ENCODE measurements at places on chromosomes 13 and 19. TPM values are rescaled to one million over a fixed set of nuclear protein-coding genes. Genes with fewer than 3 reads are reported as not detected.

DNA sequence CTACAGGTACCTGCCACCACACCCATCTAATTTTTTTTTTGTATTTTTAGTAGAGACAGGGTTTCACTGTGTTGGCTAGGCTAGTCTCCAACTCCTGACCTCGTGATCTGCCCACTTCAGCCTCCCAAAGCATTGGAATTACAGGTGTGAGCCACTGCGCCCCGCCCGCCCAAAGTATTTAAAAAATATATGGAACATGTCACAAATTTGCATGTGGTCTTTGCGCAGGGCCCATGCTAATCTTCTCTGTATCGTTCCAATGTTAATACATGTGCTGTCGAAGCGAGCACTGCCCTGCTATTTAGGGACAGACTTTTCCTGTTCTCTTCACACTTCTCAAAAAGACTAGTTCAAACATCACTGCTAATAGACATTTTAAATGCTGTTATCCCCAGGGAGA, 1.2 kb upstream of the TSKS start:
- DNase-seq: no peak

DNA sequence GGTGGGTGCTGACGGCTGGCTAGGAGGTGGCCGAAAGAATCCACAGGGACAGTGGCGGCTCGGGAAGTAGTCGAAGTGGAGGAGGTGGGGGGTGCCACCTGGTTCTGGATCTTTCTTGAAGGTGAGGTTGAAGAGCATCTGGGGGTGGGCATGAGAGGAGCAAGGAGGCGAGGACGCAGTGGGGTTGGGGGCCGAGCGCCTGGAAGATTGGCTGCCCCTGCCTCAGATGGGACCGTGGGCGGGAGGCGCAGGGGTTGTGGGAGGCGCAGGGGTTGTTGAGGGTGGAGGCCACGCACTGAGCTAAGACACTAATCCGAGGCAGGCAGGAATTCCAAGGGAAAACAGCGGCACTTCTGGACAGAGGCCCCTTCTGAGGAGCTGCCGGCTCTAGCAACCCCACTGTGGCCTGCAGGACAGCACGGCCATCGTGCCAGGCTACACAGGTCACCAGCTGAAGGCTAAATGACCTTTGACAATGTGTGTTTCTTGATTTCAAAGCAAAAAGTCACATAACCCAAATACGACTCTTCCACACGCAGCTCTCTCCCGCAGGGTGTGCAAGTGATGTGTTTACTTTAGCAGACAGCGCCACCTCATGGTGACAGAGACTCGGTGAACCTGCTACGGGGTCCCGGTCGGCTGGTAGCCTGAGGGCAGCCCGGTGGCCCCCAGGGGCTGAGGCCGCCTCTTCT, 44.1 kb upstream of the RANBP3 start:
- peak; percentile 80 for DNase-seq

DNA sequence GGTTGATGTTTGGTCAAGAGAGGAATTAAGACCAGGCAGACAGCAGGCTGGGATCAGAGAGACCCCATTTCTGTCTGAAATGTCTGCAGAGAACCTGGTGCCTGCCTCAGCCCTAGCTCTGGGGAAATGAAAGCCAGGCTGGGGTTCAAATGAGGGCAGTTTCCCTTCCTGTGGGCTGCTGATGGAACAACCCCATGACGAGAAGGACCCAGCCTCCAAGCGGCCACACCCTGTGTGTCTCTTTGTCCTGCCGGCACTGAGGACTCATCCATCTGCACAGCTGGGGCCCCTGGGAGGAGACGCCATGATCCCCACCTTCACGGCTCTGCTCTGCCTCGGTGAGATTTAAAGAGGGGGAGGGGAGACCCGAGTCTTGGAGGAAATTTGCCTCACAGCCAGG, at the start of gene LILRB4:
Gene LILRB4 (plus strand): TSS at position 256 of the 400 bp plus-strand sequence. CDS start 49 bp downstream, at position 305.
- DNase-seq: peak; percentile 59

DNA sequence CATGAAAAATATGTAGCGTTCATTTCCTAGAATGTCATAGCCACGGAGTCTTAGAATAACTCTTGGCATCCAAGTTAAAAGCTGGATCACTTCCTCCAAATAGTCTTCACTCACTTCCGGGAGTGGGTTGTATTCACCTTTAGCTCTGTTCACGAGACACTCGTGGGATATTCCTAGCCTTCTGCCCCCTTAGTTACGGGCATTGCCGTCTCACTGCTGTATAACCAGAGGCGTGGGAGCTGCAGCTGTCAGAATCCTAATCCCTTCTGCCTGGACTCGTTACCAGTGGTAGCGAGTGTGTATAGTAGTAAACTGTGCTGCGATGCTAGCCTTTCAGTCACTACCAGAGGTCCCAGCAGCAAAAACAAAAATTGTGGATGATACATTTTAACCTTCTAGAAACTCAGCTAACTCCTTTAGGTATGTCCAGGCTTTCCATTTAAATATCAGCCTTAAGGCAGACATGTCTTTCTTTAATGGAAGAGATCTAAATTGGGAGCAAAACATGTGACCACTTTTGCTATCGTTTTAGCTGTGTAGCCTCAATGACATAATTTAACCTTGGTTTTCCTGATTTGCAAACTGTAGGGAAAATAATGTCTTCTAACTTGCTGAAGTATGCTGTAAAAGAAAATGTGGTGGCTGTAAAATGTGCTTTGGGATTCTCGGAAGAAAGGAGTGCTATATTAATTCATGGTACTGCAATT, 34.1 kb downstream of the ERCC5 start:
- DNase-seq: no peak

- no peak for DNase-seq
Measured at GRCh38 chr19:48810151-48810550, 678 bp downstream of the BCAT2 start.

DNA sequence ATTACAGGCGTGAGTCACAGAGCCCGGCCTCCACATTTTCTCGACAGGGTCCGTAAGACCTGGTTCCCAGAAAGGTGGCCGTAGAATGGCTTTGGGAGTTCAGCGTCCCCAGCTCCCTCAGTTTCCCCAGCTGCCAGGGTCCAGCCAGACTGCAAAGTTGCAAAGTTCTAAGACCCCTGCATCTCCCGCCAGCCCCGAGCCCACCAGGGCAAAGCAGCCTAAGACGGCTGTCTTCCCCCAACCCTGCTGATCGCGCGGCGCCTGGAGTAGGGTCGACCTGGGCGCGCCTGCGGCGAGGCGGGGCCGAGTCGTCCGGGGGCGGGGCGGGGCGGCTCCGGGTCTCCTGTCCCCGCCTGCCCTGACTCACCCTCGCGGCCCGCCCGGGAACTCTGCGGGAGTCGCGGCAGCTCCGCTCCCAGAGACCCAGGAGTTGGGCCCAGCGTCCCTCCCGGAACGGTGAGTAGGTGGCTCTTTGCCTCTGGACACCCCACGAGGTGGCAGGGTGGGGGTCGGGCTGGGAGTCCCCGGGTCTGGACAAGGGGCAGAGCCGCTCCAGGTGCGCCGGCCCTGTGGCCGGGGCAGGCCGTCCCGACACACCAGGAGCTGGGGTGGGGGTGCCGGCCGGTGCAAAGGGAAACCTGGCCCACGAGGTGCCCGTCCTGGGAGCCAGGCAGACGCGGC, at the start of gene LRRC8E:
Gene LRRC8E (plus strand): TSS at position 366 of the 681 bp plus-strand sequence. CDS start 7,094 bp downstream, outside the sequence.
- peak; percentile 56 for DNase-seq

DNA sequence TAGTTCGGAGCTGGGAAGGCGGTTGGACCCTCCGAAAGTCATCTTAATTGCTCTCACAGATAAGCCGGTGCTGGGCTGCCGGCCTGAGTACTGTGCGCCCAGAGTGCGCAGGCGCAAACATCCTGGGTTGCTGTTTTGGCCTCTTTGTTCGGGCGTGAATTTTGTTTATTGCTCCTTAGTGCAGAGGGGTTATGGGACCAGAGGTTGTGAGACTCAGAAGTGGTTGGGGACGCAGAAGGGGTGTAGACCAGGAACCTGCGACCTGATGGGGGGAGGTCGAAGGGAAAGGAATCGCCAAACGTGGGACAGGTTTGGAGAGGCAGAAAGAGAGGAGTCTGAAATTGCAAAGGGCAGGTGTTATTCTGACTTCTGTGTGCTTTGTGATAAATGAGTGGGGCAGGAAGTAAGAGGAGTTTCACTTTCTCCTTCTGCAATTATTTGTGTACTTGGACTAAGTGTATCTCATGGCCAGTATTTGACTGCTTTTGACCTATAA, 607 bp upstream of the ZNF566 start:
- DNase-seq: peak; percentile 89

DNA sequence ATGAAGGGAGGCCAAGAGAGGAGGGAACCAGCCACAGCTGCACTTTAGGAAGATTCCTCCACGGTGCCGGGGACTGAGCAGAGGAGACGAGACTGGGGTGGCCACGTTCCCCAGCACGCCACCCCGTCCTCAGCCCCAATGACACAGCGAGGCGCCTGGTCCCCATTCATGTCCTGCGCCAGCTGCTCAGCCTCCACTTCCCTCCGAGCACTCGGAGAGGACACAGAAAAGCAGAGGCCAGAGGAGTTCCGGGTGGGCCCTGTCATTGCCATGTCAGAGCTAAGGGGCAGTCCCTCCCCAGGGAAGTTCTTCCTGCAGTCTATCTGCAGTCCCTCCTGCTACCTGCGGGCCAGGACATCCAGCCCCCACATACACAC, 53.2 kb upstream of the NFIC start:
- DNase-seq: no peak

DNA sequence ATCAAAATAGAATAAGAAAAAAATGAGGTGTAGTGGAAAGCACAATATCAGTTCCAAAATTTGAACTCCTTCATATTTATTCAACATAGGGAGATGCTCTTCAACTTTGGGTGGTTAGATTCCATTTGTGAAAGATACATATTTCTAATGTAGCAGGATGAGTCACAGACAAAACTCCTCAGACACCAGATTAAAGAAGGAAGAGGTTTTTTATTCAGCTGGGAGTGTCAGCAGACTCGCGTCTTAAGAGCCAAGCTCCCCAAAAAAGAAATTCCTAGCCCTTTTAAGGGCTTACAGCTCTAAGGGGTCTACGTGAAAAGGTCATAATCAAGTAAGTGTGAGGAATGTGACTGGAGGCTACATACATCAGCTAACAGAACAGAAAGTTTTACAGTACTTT, 6.8 kb upstream of the ZNF765 start:
- no peak for DNase-seq

DNA sequence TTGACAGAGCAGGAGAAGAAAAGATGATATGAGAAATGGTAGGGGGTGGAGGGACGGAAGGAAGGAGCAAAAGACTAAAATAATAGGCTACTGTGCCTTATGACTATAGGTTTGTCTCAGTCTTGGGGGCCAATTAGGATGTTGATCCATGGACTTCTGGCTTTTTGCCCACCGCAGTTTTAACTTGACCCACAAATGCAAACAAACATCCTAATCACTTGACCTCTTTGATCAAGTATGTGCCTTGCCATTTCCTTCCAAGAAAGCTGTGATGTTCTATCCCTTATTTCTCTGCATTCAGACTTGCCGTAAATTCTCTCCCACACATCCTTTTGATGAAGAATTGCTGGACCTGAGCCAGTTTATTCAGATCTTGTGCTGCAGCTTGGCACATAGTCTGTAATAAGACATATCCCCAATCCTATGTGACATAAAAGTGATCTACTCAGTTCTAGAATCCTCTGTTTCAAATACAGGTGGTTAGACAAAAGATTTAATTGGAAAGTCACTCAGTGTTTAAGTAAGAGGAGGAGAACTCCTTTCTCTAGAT, 62.8 kb downstream of the TPT1 start:
- DNase-seq: no peak

DNA sequence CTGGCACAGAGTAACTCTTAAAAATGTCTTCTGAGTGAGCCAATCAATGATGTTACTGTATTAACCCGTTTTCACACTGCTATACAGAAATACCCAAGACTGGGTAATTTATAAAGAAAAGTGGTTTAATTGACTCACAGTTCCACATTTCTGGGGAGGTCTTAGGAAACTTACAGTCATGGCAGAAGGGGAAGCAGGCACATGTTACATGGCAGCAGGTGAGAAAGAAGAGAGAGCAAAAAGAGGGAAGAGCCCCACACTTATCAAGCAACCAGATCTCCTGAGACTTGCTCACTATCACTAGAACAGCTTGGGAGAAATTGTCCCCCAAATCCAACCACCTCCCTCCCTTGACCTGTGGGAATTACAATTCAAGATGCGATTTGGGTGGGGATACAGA, 97.6 kb upstream of the MIR17HG start:
- DNase-seq: no peak

GRCh38 chr13:29441306-29441705, 154.2 kb downstream of the SLC7A1 start:
- no peak for DNase-seq

- no peak for DNase-seq
Measured at GRCh38 chr13:79470666-79471065, 10.3 kb upstream of the NDFIP2 start.

- no peak for DNase-seq
Measured at GRCh38 chr13:27542220-27542619, 78.1 kb downstream of the LNX2 start.

- DNase-seq: no peak
Measured at GRCh38 chr19:49347835-49348234, 12.6 kb downstream of the CD37 start.

GRCh38 chr13:99565478-99566124, 64.3 kb downstream of the TM9SF2 start:
- DNase-seq: no peak

- no peak for DNase-seq
Measured at GRCh38 chr19:17248011-17248776, 2.5 kb upstream of the NR2F6 start.

DNA sequence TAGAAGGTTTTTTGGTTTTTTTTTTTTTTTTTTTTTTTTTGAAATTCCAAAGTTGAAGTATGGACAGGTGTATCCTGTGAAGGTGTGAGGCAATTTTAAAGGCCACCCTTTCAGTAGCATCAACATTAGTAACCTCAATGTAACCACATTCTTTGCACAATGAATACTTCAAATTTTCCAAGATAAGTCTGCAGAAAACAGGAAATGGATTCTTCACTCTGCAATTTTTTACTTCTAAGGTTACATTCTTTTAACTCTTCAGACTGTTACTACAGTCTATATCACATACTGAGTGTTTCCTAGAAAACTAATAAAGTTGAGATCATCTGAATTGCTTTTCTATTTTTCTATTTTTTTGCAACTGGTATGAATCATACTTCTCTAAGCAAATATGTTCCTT, 569.0 kb upstream of the GPC6 start:
- DNase-seq: no peak

DNA sequence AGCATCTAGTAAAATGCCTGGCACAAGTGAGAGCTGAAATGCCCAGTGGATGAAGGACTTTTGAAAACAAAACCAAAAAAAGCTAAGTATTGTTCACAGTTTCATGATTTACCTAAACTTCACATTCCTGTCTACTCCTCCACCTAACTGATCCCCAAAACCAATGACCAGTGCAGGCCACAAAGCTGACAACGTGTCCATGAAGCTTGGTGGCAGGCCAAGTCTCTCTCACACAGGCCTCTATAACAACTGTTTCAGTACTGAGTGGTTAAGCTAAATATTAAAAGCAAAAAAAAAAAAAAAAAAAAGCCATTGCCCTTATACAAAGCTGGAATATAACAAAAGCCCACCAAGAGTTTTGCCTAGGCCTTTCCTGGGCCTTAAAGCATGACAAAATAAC, 36.4 kb downstream of the STK24 start:
- no peak for DNase-seq

GRCh38 chr19:24000656-24001055, 86.0 kb downstream of the ZNF726 start:
- DNase-seq: no peak

- no peak for DNase-seq
Measured at GRCh38 chr13:30159446-30159839, 147.9 kb downstream of the KATNAL1 start.

- no peak for DNase-seq
Measured at GRCh38 chr13:26614721-26615120, 57.2 kb downstream of the WASF3 start.

The NXNL1 gene
- not detected for total RNA-seq

The KLK14 gene
- not detected for total RNA-seq

The NLRP9 gene
- total RNA-seq: not detected

The C19orf67 gene
- not detected for total RNA-seq

The FSD1 gene
- total RNA-seq: not detected

The JAK3 gene
- 29.2 TPM for total RNA-seq

The ZIC5 gene
- not detected for total RNA-seq

The AMER2 gene
- total RNA-seq: not detected

All from heart left ventricle (tissue), 16 donors.